ENCODE measurements at places on chromosomes 16 and 17. TPM values are rescaled to one million over a fixed set of nuclear protein-coding genes. Genes with fewer than 3 reads are reported as not detected.

The KCNJ16 gene
- not detected for total RNA-seq

The FSCN2 gene
- 3.0 TPM for total RNA-seq

The MYBBP1A gene
- total RNA-seq: 50.0 TPM

The FNDC8 gene
- total RNA-seq: not detected

DNA sequence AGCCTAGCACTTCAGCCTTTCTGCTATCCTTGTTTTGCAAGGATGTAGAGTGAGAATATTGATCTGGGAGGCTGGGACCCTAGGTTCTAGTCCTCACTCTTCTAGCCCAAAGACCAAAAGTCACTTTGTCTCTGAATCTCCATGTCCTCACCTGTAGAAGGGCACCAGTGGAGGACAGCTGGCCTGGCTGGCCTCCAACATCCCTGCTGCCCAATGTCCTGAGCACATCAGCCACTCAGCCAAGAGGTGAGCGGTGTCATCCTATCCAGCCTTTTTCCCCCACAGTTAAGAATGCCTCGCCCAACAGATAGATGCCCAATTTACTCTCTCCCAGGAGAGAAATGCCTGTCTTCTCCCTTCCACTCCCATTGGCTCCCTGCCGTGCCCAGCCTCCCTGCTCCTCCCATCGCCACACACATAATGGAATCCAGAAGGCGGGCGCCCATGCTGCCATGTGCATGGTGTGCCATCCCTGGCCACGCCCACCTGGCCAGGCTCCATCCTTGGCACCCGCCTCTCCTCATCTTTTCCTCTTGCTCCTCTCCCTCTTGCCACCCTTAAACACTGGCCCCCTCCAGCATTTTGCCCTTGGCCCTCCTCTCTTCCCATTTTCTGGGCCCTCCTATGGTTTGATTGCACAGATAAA is 157.3 kb upstream of the SDK2 start:
- DNase-seq: no peak

DNA sequence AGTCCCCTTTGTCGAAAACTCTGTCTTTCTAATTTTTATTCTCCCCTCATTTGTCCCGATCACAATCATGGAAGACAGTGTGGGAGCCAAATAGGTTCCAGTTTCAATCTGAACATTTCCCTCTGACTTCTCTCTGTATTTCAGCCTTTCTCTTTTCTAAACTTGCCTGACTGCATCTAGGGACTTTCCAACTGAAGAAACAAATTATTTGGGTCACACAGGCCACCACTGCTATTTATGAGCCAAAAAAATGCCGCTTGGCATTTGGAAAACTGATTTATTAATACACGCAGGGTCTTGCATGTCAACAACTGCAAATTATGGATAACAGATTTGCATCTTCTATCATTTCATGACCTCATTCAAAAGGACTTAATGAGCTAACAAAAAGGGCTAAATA is 55.2 kb upstream of the ELAC2 start:
- no peak for DNase-seq

- DNase-seq: peak; percentile 26
These were observed 5.7 kb upstream of the SPNS2 start for GRCh38 chr17:4492721-4493561.

DNA sequence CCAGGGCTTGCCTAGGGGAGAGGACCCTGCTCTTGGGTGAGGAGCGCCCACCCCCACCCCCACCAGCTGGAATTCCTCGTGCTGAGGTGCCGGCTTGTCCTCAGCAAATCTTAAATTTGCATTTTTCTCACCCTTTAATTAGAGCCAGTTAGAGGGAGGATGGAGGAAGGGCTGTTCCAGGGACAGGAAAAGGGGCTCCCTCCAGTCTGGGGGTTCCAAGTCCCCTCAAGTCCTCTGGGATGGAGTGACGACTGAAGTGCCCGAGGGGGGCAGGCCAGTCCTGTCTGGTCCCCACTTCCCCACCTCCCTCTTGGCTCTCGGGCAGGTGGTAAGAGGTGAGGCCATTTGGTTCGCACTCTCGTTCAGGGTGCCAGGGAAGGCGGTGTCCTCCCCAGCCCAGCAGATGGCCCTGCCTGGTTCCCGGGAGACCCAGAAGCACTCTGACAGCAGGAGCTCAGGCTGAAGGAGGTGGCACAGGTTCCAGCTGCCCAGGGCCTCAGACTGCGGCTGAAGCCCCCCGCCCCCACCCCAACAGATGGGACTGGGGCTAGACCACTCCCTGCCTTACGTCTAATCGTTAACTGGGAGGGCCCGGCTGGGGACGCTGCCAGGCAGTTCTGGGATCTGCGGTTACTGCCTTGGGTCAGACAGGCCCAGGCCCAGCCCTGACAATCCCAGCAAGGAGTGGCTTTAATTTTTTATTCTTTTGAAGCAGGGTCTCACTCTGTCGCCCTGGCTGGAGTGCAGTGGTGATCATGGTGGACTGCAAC is 2.2 kb downstream of the RAB26 start:
- DNase-seq: peak; percentile 75

GRCh38 chr17:31609996-31610910 is 218.8 kb downstream of the RAB11FIP4 start:
- no peak for DNase-seq

GRCh38 chr16:49755313-49755620 is 100.6 kb downstream of the ZNF423 start:
- no peak for DNase-seq

- DNase-seq: peak; percentile 70
These were observed 18.4 kb downstream of the SAP30BP start for GRCh38 chr17:75685499-75685898.

DNA sequence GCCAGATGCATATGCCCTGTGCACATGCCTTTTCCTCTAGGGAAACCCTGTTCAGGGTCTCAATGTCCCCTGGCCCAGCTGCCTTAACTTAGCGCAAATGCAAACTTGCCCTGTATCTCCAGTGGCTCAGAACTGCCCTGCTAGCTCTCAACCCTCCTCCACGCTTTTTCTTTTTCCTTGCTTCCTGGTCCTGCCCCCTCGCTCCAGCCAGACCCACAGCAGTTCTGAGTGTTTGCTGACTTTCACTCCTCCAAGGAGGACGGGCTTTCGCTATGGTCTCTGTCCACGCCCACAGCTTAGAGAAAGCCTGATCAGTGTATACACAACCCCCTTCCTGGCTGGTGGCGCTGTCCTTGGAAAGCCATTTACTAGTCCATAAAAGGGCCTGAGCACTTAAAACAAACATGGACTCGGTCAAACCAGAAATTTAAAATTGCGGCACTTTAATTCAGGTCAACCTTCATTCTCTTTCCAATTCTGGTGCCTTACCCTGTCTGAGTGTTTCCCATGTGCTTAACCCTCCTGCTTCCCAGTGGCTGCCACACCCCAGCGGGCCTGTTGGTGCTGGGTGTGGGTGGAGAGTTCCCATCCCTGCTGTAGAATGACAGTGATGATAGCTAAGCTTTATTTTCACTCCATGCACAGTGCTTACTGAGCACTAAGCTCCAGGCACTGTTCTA is 15.6 kb upstream of the TMEM98 start:
- peak; percentile 64 for DNase-seq
